DMS 273 treated with DMSO at 0.1 percent for 48 hours (cell line): ENCODE measurements at places on chromosomes 5 and 9.

GRCh38 chr9:135502168-135502872 lies 1.8 kb downstream of the MRPS2 start:
- no peak for DNase-seq

- no peak for DNase-seq
Observed at GRCh38 chr5:51326844-51327243, 56.4 kb upstream of the ISL1 start.

- no peak for DNase-seq
Observed at GRCh38 chr5:41835645-41836044, 34.6 kb downstream of the OXCT1 start.

DNA sequence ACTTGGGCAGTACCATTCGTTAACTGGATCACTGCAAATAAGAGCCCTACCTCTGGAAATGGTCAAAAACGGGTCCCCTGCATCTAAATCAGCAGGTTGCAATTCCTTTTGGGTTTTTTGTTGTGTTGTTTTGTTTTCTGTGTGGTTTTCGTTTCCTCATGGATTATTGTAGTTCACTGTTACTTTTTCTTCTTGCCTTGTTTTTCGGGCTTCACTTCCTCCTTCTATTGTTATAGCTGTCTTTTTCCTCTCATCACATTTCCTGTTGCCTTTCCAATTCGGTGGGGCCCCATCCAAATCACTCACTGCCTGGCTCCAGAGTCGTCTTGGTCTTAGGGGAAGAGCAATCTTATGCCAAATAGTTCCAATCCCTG lies 8.7 kb upstream of the SSBP2 start:
- DNase-seq = no peak

DNA sequence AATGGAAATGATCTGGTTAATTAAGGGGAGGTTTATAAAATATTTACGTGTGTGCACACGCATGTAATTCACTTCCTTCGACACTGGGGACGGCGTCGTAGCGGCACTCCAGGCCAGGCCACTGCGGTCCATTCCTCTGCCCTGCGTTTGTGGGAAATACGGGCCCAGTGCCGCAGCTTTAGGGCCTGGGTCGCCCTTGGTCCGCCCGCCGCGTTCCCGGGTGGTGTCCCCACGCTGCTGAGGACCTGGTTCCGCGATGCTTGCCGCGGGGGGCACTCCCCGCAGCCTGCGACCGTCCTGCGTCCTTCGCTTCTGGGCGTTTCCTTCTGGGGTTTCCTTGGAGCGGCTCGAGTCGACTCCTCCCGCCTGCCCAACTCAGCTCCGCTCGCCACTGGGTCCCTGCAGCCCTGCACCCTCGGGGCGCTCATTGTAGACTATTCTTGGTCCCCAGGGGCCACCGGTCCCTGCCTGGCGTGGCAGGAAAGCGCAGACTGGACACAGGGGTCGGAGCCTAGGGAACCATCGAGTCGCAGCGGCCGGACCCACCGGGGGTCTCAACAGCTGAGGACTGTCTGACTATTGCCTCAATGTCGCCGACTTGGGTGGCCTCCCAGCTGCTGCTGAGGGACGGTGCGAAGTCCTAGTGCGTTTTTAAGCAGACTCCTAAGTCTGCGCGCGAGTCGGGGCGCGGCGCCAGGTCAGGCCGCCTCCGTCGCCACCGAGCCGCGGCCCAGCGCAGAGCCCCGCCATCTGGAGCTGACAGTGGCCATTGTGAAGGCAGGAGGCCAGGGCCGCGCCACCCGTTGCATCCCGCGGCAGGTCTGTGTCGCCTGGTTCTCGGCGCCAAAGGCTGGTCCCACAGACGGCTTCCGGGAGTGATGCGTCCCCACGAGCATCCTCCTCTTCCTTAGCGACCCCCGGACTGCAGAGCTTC lies 4.4 kb upstream of the IRX1 start:
- no peak for DNase-seq

DNA sequence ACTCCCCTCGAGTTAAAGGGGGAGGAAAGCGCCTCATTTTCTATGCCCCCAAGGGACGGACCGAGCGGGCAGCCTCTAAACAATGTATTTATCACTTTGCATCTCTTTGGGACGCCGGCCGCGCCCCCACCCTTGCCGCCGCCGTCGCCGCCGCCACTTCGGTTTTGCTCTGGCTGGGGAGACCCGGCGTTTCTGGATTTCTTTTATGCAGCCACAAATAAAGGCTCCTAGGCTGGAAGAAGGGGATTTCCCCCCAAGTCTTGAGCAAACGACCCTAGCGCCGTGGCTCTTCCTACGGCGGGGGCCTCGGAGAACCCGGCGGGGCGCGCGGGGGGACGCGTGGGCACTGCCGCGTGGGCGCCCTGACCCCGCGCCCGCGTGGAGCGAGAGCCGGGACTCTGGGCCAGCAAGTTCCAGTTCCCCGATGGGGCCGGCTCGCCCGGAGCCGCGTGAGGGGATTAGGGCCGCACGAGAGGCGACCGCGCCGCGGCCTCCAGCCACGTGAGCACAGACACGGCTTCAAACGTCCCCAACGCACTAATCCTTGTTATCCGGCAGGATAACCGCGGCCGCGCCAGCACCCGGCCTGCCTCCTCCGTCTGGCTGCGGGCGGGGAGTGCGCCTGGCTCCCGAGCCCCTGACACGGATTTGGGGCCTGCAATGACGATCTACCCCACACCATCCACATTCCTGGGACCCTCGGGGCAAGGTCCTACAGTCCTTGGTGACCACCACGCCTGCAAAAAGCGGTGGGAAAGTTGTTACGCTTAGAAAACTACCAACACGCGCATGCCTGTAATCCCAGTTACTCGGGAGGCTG lies 7.9 kb upstream of the NEUROG1 start:
- no peak for DNase-seq

GRCh38 chr5:131630963-131631350 lies 4.1 kb downstream of the RAPGEF6 start:
- DNase-seq = no peak

- no peak for DNase-seq
Observed at GRCh38 chr5:87886164-87886563, 382.5 kb downstream of the TMEM161B start.

- no peak for DNase-seq
Observed at GRCh38 chr5:125149527-125149926, 403.1 kb upstream of the ZNF608 start.

GRCh38 chr5:65030056-65030455 lies 261.3 kb downstream of the CWC27 start:
- DNase-seq = no peak

GRCh38 chr9:123096987-123097386 lies 63.5 kb downstream of the GPR21 start:
- DNase-seq = no peak

DNA sequence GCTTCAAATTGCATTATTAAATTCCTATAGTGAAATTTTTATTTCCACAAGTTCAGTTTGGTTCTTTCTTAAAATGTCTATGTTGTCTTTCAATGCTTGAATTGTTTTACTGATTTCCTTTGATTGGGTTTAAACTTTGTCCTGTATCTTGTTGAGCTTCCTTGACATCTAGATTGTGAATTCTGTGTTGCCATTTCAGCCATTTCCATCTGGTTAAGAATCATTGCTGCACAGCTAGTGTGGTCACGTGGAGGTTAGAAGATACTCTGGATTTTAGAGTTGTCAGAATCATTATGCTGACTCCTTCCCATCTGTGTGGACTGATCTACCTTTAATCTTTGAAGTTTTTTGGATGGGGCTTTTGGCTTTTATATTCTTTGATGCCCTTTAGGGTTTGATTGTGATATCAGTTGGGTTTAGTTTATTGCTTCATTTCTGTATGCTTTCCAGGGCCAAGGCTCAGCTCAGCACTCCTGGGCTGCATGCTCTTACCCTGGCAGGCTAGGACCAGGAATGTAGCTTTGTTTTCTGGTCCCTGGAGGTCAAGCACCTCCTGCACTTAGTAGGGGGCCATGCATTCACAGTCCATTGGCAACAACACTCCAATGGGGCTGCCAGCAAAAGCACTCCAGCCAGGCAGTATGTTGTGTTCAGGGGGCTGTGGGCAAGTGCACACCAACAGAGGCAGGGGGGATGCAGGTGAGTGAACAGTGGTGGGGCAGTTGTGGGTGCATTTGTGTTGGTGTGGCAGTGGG lies 141.4 kb downstream of the PRR16 start:
- DNase-seq = no peak

- peak; percentile 67 for DNase-seq
Observed at GRCh38 chr5:22352493-22352892, 500.7 kb downstream of the CDH12 start.

GRCh38 chr5:139633295-139634027 lies 14.7 kb upstream of the CXXC5 start:
- peak; percentile 65 for DNase-seq

DNA sequence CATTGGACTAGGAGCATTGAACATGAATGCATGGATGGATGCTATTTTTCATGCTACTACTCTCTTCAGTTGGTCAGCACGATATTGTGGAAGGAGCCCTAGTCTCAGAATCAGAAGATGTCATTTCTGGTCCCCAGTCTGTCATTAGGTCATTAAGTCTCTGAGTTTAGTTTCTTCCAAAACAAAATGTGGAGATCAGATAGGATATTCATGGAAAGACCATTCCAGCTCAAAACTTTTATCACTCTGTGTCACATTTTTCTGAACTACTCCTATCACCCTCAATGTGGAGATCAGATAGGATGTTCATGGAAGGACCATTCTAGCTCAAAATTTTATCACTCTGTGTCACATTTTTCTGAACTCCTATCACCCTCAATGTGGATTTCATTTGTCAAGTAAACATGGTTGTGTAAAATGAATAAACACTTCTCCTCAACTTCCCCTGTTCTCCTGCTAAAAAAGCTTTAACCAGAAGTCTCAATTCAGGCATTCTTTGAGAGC lies 296.8 kb downstream of the MRPS30 start:
- DNase-seq = no peak

- DNase-seq = no peak
Observed at GRCh38 chr5:160330212-160330611, 17.8 kb upstream of the CCNJL start.

DNA sequence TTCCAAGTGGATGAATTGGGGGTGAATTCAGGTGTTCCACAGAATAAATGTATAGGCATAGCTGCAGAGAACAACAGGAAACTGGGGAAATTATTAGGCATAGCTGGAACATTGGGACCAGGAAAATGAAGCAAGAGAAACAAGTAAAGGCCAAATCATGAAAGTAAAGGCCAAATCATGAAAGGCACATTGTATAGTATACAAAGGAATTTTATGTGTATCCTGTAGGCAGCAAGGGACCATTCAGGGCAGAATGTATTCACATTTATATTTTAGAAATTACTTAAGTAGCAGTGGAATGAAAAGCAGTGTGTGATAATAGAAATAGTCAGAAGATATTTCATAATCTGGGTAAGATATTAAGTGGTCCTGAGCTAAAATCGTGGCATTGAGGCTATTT lies 127.3 kb upstream of the GRHPR start:
- DNase-seq = no peak

GRCh38 chr5:148458036-148458888 lies 74.5 kb downstream of the FBXO38 start:
- no peak for DNase-seq

- no peak for DNase-seq
Observed at GRCh38 chr5:9430306-9430705, 115.6 kb downstream of the SEMA5A start.

GRCh38 chr5:133192716-133193115 lies 140.9 kb downstream of the HSPA4 start:
- DNase-seq = no peak

DNA sequence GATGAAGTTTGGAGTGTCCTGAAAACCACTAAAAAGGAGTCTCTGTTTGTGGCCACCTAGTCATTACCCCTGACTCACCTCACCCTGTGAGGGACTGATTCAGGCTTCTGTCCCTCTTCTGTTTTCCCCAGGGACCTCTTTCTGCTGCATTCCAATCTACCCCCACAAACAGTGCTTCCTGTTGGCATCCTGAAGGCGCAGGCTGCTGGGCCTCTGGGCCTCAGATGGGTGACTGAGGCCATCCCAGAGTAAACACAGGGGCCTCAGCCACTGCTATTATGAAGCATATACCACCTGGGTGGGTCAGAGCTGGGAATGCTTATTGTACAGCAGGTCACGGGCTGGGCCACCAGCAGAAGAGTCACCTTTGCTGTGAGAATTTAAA lies 20.0 kb downstream of the MORN5 start:
- no peak for DNase-seq

DNA sequence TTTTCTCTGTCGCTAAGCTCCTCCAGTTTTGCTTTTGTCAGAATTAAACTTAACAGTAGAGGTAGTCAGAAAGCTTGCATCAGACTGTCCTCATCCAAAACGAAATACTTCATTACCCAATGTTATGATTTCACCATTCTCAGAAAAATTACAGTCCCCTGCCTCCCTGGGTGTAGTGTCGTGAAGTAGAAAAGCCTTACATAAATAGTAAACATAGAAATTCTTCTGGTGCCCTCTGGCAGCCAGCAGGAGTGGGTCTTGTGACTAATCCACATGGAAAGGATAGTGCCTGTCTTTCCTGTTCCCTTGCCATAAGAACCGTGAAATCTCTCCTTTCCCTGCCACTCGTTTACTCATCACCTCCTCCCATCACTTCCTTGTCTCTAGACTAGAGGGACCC lies 230.6 kb downstream of the GNA14 start:
- no peak for DNase-seq

DNA sequence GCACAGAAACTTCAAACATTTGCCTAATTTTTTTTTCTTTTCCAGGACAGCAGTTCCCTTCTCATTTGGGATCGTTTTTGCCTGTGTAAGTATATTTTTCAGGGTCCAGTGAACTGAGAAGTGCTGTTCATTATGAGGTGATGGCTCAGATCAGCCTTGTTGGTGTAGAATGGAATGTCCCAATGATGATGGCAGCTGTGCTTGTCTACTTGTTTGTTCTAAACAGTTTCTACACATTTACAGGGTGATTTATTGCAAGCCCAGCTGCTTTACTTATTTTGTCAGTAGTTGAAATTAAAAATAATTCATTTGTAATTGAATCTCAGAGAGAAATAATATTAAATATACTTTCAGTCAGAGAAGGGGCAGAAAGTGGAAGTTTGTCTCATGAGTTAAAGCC lies 337.6 kb upstream of the SEMA6A start:
- DNase-seq = no peak

DNA sequence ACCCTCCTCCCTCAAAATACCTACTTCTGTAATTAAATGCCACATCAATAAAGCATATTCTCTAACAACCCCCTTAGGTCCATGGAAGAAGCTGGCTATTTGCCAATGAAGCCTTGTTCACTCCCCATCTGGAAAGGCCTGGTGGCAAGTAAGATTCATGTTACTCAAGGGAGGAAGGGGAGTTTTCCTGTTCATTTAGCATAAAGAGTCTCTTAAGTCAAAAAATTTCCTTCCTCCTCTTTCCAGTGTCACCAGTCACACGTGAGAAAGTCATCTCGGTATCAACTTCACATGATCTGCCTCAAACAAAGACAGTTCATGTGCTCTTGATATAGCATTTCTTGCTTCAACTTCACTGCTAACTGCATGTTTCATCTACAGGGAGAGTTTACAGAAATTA lies 32.7 kb upstream of the RIC1 start:
- no peak for DNase-seq

DNA sequence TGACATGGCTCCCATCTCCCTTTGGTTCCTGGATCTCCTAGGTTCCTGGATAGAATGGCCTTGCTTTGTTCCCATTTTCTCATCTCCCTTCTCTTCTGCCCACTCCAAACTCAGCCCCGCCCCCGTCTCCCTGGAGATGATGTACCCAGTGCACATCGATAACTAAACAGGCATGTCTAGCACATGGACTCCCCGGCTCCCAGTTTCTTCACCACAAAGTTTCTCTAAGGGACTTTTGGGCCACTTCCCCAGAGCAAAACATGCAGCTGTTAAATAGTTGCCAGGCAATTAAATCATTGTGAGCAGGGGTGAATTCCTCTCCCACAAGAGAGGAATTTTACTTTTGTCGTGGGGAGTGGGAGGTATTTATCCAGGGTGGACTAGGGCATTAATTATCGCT lies 259.0 kb downstream of the GADD45G start:
- DNase-seq = no peak

- DNase-seq = no peak
Observed at GRCh38 chr9:102434545-102434944, 560.6 kb upstream of the CYLC2 start.
